Sciatic nerve (tissue), 2 donors: ENCODE measurements at places on chromosomes 7 and 10. TPM values are rescaled to one million over a fixed set of nuclear protein-coding genes. Genes with fewer than 3 reads are reported as not detected.

- no peak for DNase-seq
Measured at GRCh38 chr7:3879355-3880075, 578.5 kb downstream of the SDK1 start.

DNA sequence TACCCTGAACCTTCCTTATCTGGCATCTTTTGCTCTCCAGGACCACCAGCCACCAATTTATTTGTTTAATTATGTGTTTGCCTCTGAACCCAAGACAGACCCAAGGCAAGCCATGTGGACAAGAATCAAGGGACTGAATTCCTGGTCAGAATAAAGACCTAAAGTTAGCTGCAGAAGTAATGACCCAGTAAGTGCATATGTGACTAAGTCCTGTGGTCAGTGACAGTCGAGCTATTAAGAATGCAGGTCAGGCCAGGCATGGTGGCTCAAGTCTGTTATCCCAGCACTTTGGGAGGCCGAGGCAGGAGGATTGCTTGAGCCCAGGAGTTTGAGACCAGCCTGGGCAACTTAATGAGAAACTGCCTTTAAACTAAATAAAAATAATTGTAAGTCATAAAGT is 139.4 kb downstream of the CCDC71L start:
- no peak for DNase-seq

DNA sequence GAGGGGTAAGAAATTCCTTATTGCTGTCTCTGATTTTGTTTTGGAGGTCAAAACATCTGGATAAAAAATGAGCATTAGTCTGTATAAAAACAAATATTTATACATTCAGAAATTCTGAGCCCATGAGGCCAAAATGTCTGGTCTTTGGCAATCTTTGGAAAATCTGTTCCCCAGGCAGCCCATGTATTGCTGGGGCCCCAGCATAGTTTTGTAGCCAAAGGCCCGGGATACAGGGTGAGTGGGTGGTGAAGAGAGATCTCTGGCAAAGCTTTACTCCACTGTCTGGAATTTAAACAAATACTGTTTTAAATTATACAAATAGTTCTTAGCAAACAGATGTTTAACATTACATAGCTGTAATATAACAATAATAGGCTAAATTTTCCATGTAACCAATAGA is 134.7 kb upstream of the GALNT17 start:
- no peak for DNase-seq

- DNase-seq = no peak
Measured at GRCh38 chr7:156059369-156059768, 247.1 kb upstream of the SHH start.

DNA sequence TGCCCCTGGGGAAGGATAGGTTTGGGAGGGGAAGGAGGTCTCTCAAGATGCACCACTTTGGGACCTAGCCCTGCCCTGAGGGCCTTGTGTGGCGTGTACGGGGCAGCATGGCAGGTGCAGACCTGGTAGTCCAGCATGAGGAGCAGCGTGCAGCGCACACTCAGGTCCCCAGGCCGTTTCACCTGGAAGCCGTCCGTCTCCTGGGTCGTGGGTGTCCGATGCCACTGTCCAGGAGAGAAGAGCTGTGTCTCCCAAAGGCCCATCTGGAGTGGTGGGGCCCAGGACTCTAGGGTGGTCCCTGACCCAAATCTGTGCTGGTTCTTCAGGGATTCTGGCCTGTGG is 6.8 kb downstream of the SMARCD3 start:
- DNase-seq = no peak

- DNase-seq = no peak
Measured at GRCh38 chr10:69222157-69223027, 2.3 kb downstream of the HKDC1 start.

DNA sequence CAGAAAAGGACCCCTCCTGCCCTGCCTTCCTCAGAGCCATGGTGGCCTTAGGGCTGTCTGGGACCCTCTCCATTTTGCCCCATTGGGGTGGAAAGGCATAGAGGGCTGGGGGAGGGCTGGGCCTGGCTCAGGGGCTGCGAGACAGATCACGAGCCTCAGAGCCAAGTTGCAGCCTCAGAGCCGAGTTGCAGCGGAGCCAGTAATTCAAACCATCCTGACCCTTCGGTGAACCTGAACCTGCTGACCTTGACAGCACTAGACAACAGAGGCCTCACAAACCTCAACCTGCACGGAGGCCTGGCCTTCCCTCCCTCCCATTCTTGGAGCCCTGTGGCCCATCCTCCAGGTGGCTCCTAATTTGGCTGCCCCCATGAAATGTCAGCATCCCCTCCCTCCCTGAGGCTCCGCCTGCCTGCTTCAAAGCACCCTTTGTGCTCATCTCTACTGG is 45.4 kb downstream of the PAX2 start:
- no peak for DNase-seq

- DNase-seq = peak; percentile 71
Measured at GRCh38 chr7:16668049-16668858, 22.3 kb downstream of the BZW2 start.

DNA sequence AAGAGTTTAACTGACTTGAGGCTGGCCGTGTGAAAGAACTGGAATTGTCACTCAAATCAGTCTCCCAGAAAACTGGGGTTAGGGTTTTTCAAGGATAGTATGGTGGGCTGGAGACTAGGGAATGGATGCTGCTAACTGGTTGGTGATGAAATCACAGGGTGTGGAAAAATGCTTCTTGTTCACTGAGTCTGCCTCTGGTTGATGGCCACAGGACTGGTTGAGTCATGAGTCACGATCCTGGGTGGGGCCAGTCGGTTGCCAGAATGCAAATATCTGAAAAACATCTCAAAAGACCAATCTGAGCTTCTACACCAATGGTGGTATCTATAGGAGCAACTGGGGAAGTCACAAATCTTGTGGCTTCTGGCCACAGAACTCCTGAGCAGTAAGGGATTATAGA is 16.3 kb upstream of the BAMBI start:
- DNase-seq = no peak

DNA sequence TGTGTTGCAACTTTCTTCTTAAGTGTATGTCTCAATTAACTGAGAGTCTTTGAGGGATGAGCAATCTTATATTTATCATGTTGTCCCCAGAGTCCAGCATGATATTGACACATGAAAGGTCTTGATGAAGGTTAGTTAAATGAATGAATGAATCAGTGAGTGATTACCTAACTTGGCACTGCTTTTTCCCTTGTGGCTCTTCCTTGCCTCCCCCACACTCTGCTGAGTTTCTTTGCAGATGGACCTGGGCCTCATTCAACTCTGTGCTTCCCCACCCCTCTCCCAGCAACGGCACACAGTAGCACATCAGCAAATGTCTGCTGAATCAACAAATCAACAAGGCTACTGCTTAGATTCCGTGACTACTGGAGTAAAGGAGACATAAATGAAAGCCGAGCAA is 235.1 kb upstream of the CXCL12 start:
- no peak for DNase-seq

DNA sequence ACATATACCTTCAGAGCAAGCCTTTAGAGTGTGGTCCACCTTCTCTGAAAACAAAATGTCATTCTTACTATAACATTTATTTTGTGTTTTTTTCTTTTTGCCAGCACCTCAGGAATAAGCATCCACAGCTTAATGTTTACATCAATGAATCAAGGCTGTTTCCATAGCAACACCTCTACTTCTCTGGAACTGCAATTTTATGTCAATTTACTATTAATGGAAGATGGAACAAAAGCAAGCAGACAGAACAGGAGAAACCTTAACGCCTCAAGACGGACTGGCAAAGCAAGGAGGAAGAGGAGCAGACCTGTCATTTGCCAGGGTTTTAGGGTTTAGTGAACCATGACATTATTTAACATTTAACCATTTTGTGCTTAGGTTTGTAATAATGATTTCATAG is 63.1 kb downstream of the PRR15 start:
- DNase-seq = no peak

DNA sequence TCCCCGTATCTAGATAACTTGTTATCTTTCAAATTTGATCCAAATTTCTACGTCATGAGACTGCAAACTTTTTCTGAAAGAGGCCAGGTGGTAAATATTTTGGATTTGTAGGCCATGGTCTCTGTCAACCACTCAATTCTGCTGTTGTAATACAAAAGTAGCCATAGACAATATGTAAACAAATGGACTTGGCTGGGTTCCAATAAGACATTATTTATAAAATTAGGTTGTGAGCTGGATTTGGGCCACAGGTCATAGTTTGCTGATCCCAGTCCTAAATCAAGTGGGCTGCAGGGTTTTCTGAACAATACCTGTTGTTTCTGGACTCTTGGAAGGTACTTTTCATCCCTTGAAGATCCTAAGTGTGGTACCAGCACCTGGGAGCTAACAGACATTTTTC is 1178.0 kb downstream of the SORCS1 start:
- DNase-seq = no peak

DNA sequence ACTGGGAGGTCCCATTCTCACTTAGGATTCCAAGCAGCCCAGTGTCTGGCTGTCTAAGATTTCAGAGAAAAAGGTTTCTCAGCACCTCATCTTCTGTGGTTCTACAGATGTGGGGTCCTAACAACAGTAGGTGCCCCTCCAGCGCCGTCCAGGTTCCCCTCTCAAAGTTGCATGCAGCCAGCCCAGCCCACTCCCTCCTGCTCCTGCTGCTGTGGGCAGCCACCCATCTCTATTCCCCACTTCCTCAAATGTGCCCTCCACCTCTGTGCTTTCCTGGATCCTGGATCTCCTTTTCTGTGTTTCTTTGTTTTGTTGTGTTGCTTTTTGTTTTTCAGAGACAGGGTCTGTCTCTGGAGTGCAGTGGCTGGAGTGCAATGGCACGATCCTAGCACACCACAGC is 13.3 kb upstream of the SLC18A3 start:
- DNase-seq = no peak

DNA sequence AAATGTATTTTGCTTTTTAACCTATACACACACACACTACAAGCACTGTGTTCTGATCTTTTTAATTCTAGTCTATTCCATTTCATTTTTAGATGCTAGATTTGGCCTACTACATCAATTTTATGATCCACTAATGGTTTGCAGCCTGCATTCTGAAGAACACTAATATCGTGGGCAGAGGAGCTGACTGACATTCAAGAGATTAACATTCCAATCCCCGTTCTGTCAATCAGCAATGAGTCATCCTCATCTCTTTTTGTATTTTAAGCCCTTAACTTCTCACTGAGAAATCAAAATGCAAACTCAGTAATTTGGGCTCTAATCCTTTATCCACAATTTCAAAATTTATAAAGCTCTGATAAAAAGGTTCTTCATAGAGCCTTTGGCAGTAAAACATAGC is 47.1 kb upstream of the GAD2 start:
- DNase-seq = no peak

DNA sequence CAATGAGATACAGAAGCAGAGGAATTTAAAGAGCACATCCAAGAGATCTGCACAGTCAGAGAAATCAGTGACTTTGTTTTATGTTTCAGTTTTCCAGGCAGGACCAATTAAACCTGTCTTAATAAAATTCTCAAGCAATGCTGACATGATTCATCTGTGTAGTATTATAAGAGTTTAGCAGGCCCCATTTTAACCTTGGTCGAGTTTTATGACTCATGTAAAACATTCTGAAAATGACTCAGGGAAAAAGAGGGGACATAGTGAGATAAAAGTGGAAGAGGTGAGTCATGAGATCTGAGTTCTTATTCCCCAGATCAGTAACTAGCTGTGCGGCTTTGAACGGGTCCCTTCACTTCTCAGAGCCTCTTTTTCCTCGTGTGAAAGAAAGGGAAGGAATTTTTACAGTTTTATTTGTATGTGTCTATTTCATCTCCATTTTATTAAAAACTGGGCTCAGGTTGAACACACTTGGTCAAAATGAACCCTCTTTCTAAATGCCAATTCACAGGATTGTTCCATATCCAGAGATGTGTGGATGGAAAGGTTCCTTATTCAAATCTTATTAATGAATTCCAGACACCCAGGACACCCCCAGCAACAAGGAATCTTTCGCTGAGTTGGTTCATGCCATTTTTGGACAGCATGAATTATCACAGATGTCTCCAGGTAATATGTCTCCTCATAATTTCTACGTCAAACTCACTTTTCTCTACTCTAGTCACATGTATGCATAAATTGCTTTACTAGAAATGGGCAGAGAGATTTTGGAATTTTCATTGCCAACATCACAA is 143.2 kb downstream of the JAZF1 start:
- no peak for DNase-seq

DNA sequence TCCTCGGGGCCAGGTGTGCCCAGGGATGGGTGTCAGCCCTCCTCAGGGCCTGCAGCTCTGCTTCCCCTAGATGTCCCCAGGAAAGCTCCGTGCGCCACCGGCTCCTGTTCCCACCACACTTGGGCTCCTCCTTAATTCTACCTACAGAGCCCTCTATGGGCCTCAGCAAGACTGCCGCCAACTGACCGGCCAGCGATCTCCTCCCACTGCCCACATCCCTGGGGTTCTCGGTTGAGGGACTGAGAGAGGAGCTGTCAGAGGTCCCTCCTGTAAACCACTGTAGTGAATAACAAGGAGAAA is 5.3 kb upstream of the LDB3 start:
- no peak for DNase-seq

DNA sequence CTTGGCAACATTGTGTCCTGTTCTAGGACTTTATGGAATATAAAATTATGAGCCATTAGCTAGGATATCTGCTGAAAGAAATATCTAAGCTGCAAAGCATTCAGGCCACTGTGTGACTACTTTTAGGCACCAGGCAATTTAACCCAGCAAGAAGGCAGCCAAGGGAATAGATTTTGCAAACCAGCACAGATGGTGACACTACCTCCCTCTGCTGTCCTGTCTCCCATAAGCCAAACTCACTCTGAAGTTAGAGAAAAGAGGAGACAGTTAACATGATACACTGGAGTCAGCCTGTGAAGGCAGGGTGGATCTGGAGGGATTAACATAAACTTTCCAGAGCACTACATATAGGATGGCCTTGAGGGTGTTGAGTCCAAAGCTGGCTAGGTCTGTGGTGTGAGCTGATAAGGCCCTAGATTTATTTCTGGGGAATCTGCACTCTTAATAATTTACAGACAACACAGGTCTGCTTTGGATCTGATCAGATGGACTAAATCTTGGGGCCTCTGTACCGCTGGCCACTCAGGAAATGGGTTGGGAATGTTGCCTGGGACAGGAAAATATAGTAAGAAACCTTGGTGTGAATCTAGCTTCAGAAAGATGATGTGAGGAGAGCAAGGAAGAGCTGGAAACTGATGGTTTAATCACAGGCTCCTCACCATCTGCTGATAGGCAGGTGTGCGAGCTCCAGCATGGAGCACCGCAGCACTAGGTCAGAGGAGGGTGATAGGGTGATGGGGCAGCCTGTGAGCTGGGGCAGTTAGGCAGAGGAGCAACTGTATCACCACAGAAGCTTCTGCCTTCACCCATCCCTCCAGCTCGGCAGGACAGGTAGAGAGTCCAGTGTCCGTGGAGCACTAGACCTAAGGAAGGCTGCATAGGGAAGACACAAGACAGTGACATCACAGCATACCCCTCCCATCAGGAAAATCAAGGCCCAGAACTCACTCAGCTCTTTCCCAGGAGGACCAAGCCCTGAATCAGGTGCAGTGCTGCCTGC is 229.9 kb upstream of the PRSS1 start:
- no peak for DNase-seq

CRYGN gene
- total RNA-seq = 3.9 TPM

NAT16 gene
- not detected for total RNA-seq

C10orf143 gene
- total RNA-seq = 4.8 TPM

COL13A1 gene
- 1.0 TPM for total RNA-seq

GNG11 gene
- total RNA-seq = 26.3 TPM

AOAH gene
- total RNA-seq = 20.6 TPM
